ENCODE measurements at places on chromosomes 16 and 17.

- no peak for DNase-seq
These were observed 180.5 kb downstream of the ZNF423 start for GRCh38 chr16:49675413-49675812.

DNA sequence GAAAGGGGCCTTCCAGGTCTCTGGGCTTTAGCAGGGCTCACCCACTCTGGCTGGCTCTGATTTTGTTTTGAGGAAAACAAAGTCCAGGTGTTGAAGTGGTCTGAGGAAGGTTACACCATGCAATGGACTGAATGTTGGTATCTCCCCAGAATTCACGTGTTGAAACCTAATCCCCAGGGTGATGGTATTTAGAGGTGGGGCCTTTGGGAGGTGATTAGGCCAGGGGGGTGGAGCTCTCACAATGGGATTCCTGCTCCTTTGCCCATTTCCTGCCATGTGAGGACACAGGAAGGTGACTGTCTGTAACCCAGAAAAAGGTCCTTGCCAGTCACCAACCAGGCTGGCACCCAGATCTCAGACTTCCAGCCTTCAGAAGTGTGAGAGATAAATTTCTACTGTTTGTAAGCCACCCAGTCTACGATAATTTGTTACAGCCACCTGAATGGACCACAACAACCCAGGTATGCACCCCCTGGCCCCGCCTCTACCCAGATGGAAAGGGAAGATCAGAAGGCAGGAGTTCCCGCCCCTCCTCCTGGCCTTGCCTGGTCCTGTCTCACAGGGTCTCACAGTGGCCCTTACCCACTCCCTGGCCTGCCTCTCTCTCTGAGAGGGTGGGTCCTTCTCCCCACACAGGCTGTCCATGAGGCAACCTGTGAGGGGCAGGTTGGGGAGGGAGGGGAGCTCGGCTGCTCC lies 32.0 kb downstream of the LRRC75A start:
- DNase-seq, result no peak

- DNase-seq, result no peak
These were observed 16.8 kb downstream of the PIRT start for GRCh38 chr17:10821054-10821453.

GRCh38 chr17:48427598-48427997 lies 2.4 kb downstream of the SKAP1 start:
- DNase-seq, result peak; percentile 54
